ENCODE measurements at places on chromosomes 5 and 9. TPM values are rescaled to one million over a fixed set of nuclear protein-coding genes. Genes with fewer than 3 reads are reported as not detected.
A peak's percentile ranks its signal among the peaks of the same experiment; 100 is the strongest.

Gene ALDH7A1
- 169 TPM for total RNA-seq

Gene ADRB2
- total RNA-seq: 0.11 TPM

Gene IL4
- total RNA-seq: not detected

Gene SMIM33
- total RNA-seq: not detected

Gene PTGS1
- 0.16 TPM for total RNA-seq

Gene ECM2
- not detected for total RNA-seq

Gene CCDC69
- 1.8 TPM for total RNA-seq

DNA sequence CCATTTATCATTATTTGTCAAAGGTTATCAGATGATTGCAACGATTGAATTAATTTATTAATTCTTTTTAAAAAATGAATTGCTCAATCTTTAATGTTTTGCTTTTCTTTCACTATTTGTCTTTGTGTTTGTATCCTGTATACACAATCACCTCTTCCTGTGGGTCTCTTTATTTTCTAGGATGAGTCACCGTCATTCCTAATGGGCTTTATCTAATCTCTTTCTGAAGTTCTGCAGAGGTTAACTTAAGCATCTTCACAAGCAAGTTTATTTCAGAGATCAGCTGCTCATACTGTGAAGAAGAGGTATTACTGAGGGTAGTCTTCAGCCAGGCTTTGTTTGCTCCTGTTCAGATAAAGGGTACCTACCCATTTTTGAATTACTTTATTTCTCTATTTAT is 323.9 kb downstream of the NNT start:
- no peaks in the 10 kb centered on the region for H3K27me3 ChIP-seq
- no peak for DNase-seq
- H3K27ac ChIP-seq: no peak overlapping the region
- H3K4me3 ChIP-seq: no peak overlapping the region
- no peaks in the 10 kb centered on the region for H3K4me1 ChIP-seq

DNA sequence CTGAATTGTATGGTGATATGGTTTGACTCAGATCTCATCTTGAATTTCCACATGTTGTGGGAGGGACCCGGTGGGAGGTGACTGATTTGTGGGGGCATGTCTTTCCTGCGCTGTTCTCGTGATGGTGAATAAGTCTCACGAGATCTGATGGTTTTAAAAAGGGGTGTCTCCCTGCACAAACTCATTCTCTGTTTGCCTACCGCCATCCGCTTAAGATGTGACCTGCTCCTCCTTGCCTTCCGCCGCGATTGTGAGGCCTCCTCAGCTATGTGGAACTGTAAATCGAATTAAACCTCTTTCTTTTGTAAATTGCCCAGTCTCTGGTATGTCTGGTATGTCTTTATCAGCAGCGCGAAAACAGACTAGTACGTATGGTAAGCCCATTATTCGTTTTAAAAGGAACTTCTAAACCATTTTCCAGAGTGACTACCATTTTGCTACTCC is 48.7 kb downstream of the SLC36A1 start:
- no peaks in the 10 kb centered on the region for H3K27me3 ChIP-seq
- peaks cover 27% of the 10 kb centered on the region for H3K4me1 ChIP-seq
- H3K4me3 ChIP-seq: peak overlapping the region; percentile 54
- no peak for DNase-seq

- DNase-seq: no peak
- peaks cover 4% of the 10 kb centered on the region for H3K4me1 ChIP-seq
- H3K27ac ChIP-seq: no peak overlapping the region
- H3K4me3 ChIP-seq: no peak overlapping the region
- no peaks in the 10 kb centered on the region for H3K36me3 ChIP-seq
Measured at GRCh38 chr5:91255396-91256141, 127.5 kb downstream of the ARRDC3 start.

DNA sequence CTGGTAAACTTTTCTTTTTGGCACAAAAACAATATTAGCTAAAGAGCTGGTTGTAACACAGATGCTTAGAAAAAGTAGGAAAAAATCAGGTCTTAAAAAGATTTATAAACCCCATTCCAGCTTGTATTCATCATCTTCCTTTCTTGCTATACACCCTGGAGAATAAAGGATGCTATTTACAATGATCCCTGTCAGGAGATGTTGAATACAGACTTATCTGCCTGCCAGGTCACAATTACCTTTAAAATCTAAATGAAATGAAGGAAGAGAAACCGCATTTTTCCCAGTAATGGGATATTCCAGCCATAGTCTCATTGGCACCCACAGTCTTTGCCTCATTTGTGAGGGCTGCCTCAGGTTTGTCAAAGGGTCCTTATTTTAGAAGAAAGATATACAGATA is 394.1 kb upstream of the WWC1 start:
- no peaks in the 10 kb centered on the region for H3K27me3 ChIP-seq
- peaks cover 9% of the 10 kb centered on the region for H3K4me1 ChIP-seq
- DNase-seq: no peak
- no peak overlapping the region for H3K4me3 ChIP-seq
- no peaks in the 10 kb centered on the region for H3K36me3 ChIP-seq
- H3K27ac ChIP-seq: no peak overlapping the region

DNA sequence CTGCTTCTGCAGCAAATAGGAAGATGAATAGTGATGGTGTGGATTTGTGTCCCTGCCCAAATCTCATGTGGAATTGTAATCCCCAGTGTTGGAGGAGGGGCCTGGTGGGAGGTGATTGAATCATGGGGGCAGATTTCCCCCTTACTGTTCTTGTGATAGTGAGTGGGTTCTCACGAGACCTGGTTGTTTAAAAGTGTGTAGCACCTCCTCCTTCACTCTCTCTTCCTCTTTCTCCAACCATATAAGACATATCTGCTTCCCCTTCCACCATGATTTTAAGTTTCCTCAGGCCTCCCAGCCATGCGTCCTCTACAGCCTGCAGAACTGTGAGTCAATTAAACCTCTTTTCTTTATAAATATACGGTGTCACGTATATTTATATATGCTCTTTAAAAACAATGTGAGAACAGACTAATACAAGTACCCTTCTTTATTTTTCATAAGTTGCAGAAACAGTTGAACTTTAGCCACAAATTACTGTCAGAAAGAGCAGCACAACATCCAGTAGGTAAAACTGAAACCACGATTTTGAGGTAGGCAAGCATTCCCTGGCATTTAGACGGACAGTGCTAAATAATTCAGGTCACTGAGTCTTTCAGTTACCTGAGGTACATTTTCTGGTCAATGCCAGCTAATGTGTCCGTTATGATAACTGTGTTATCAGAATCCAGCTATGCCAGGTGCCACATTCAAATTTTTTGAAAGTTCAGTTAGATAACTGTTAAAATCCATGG is 79.3 kb upstream of the SPEF2 start:
- no peak overlapping the region for H3K4me3 ChIP-seq
- no peak overlapping the region for H3K27ac ChIP-seq
- no peaks in the 10 kb centered on the region for H3K27me3 ChIP-seq
- no peaks in the 10 kb centered on the region for H3K4me1 ChIP-seq

- H3K4me3 ChIP-seq: no peak overlapping the region
- peaks cover 3% of the 10 kb centered on the region for H3K36me3 ChIP-seq
- H3K27me3 ChIP-seq: no peaks in the 10 kb centered on the region
- no peaks in the 10 kb centered on the region for H3K4me1 ChIP-seq
Measured at GRCh38 chr9:121331549-121331948, 38.5 kb downstream of the STOM start.

- no peaks in the 10 kb centered on the region for H3K27me3 ChIP-seq
- H3K27ac ChIP-seq: peak overlapping the region; percentile 95
- DNase-seq: no peak
- H3K4me3 ChIP-seq: peak overlapping the region; percentile 14
- H3K4me1 ChIP-seq: peaks cover 37% of the 10 kb centered on the region
Measured at GRCh38 chr5:97101189-97101910, 41.1 kb downstream of the LIX1 start.

GRCh38 chr9:130478152-130478551 is 33.4 kb downstream of the ASS1 start:
- DNase-seq: no peak
- H3K4me3 ChIP-seq: no peak overlapping the region
- no peaks in the 10 kb centered on the region for H3K36me3 ChIP-seq
- peaks cover 46% of the 10 kb centered on the region for H3K27me3 ChIP-seq

- no peak overlapping the region for H3K27ac ChIP-seq
- no peaks in the 10 kb centered on the region for H3K27me3 ChIP-seq
- no peaks in the 10 kb centered on the region for H3K36me3 ChIP-seq
- H3K4me3 ChIP-seq: no peak overlapping the region
- H3K4me1 ChIP-seq: peaks cover 9% of the 10 kb centered on the region
Measured at GRCh38 chr9:89731262-89732182, 126.7 kb downstream of the GADD45G start.

- H3K36me3 ChIP-seq: no peaks in the 10 kb centered on the region
- no peak for DNase-seq
- no peak overlapping the region for H3K4me3 ChIP-seq
- H3K27me3 ChIP-seq: peaks cover 13% of the 10 kb centered on the region
- H3K4me1 ChIP-seq: peaks cover 9% of the 10 kb centered on the region
Measured at GRCh38 chr5:33769968-33770367, 121.8 kb downstream of the ADAMTS12 start.

- no peak for DNase-seq
- H3K27ac ChIP-seq: no peak overlapping the region
- no peaks in the 10 kb centered on the region for H3K4me1 ChIP-seq
- H3K27me3 ChIP-seq: peaks cover 6% of the 10 kb centered on the region
Measured at GRCh38 chr5:178085316-178085715, 28.0 kb upstream of the N4BP3 start.

DNA sequence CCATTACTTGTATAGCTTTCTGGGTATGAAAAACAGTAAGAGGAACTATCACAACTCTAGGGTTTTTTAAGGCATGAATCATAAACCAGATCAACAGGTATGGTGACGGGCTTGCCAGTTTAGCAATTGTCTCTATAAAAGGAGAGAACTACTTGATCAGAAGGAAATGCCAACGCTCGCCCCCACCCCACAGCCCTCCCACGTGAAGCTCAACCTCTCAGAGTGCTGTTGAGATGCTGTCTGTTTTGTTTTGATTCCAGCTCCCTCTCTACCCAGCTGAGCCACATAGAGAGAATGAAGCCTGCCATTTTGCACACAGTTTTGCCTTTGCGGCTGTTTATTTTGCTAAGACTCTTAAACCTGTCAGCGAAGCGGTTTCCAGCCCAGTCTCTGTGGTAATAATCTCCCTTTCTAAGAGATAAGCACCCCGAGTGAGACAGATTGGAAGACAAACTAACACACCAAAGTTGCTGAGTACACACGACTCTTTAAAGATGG is 257.9 kb upstream of the ANKRD55 start:
- no peak overlapping the region for H3K27ac ChIP-seq
- peaks cover 11% of the 10 kb centered on the region for H3K36me3 ChIP-seq
- peaks cover 21% of the 10 kb centered on the region for H3K4me1 ChIP-seq

DNA sequence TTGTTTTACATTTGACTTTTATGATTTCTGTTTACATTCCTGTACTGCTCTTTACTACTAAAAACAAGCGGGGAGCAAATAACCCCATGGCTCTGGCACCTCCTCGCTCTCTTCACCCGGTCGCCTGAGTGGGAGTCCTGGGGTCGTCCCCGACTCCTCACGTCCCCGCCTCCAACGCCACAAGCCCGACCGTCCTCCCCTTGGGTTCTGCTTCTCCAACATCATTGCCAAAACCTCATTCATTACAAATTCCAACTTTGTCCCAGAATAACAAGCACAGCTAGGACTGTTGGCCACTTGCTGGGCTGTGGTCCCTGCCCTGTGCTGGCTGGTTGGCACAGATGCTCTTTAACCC is 35.1 kb downstream of the MRPL36 start:
- no peaks in the 10 kb centered on the region for H3K36me3 ChIP-seq
- H3K4me1 ChIP-seq: peaks cover 17% of the 10 kb centered on the region
- no peaks in the 10 kb centered on the region for H3K27me3 ChIP-seq
- no peak overlapping the region for H3K4me3 ChIP-seq

DNA sequence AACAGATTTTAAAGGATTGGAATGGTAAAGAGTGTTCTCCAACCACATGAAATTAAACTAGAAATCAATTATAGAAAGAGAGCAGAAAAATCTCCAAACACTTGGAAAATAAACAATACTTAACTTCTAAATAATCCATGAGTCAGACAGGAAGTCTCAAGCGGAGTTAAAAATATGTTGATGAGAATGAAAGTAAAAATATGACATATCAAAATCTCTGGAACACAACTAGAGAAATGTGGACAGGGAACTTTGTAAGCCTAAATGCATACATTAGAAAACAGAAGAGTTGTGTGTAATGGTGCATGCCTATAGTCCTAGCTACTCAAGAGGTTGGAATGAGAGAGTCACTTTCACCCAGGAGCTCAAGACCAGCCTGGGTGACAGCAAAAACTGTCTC is 47.9 kb upstream of the ZNF618 start:
- no peaks in the 10 kb centered on the region for H3K4me1 ChIP-seq
- H3K27ac ChIP-seq: no peak overlapping the region
- no peaks in the 10 kb centered on the region for H3K27me3 ChIP-seq

DNA sequence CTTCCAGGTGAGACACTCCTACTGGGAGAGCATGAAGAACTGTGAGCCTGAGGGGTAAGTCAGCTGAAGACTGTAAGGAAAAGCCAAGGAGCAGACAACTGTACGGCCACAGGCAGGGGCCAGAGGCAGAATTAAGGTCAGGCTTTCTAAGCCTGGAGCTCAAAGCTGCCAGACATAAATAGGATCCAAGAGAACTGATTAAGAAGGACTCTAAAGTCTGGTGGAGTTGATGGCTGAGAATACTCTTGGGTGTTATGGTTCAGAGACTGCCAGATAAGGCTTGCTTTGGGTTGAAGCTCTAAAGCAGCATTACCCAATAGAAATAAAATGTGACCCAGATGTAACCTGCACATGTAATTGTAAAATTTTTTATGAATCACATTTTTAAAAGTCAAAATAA is 12.2 kb downstream of the PDE8B start:
- H3K27ac ChIP-seq: no peak overlapping the region
- no peaks in the 10 kb centered on the region for H3K4me1 ChIP-seq
- peaks cover 25% of the 10 kb centered on the region for H3K27me3 ChIP-seq
- no peak for DNase-seq
- no peaks in the 10 kb centered on the region for H3K36me3 ChIP-seq
- H3K4me3 ChIP-seq: no peak overlapping the region

GRCh38 chr9:18666986-18667772 is 193.2 kb downstream of the ADAMTSL1 start:
- no peak overlapping the region for H3K27ac ChIP-seq
- H3K36me3 ChIP-seq: no peaks in the 10 kb centered on the region
- no peak for DNase-seq
- H3K4me3 ChIP-seq: no peak overlapping the region
- no peaks in the 10 kb centered on the region for H3K27me3 ChIP-seq
- H3K4me1 ChIP-seq: no peaks in the 10 kb centered on the region

- H3K4me1 ChIP-seq: no peaks in the 10 kb centered on the region
- no peak overlapping the region for H3K27ac ChIP-seq
- H3K27me3 ChIP-seq: peaks cover 5% of the 10 kb centered on the region
- no peak overlapping the region for H3K4me3 ChIP-seq
- DNase-seq: no peak
- H3K36me3 ChIP-seq: no peaks in the 10 kb centered on the region
Measured at GRCh38 chr9:19689328-19690101, 99.3 kb downstream of the SLC24A2 start.

GRCh38 chr9:84996029-84996428 is 326.5 kb downstream of the NTRK2 start:
- no peak overlapping the region for H3K27ac ChIP-seq
- DNase-seq: no peak
- H3K4me3 ChIP-seq: no peak overlapping the region
- H3K27me3 ChIP-seq: no peaks in the 10 kb centered on the region
- H3K36me3 ChIP-seq: peaks cover 5% of the 10 kb centered on the region
